ENCODE measurements at places on chromosomes 16 and 17.

GRCh38 chr16:72808754-72809153 is 239.2 kb downstream of the ZFHX3 start:
- DNase-seq, result no peak

DNA sequence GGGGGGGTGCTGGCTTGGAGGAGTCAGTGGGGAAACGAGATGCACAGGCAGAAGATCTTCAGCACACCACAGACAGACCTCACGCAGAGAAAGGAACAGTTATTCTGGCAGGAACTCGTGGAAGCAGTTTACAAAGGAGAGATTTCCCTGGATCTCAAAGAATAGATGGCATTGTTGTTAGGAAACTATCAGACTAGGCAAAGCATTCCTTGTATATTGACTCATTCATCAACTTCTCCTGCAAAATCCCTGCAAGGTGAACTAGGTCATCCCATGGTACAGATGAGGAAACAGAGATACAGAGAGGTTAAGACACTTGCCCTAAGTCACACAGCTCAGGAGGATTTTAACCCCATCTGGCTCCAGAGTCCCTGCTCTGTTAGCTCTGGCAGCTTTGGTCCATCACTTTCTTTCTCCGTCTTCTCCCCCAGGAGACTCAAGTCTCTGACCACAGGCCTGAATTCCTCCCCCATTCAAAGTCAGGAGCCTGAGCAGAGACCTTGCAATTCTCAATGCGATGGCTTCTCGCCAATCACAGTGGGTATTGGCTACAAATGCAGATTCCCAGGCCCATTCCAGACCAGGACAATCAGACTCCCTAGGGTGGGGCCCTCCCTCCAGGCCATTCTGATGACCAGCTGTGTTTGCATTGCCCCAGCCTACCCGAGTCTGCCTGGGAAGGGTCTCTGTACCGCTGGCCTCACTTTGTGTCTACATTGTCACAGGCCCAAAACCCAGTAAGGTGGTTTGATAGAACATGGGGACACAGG is 56.4 kb downstream of the LITAF start:
- DNase-seq, result no peak

- DNase-seq, result no peak
Measured at GRCh38 chr16:52074133-52074532, 472.8 kb downstream of the TOX3 start.

GRCh38 chr17:76094046-76094445 is 9.5 kb downstream of the EXOC7 start:
- no peak for DNase-seq

GRCh38 chr16:81645266-81645694 is 133.8 kb upstream of the PLCG2 start:
- DNase-seq, result no peak

GRCh38 chr16:58299757-58300349 is 5.0 kb upstream of the PRSS54 start:
- no peak for DNase-seq

DNA sequence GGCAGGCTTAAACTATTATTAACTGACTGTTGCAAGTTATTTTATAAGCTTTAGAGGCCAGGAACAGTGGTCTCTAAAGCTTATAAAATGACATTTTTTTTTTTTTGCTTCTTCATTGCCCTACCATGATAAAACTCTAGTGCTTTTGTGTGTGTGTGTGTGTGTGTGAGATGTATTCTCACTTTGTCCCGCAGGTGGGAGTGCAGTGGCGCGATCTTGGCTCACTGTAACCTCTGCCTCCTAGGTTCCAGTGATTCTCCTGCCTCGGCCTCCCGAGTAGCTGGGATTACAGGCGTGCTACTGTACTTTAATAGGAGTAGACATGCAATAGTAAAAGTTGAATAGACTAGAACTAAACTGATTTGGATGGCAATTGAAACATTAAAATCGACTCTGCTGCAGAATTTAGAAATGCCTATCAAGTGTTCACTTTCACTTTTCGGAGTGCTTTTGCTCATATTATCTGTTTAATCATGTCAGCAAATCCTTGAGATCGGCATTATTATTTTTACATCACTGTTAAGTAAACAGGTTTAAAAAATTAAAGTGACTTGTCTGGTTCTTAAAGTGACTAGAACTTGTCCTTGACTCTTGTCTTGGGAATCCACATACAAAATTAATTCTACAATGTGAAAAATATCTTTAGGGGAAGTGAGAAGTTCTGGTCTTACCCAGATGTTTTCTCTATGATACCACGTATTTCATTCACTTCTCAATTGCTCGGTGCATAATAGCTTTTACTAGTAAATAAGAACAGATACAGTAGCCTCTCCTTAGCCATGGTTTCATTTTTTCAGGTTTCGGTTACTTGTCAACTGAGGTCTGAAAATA is 8.4 kb upstream of the PCTP start:
- DNase-seq, result no peak

DNA sequence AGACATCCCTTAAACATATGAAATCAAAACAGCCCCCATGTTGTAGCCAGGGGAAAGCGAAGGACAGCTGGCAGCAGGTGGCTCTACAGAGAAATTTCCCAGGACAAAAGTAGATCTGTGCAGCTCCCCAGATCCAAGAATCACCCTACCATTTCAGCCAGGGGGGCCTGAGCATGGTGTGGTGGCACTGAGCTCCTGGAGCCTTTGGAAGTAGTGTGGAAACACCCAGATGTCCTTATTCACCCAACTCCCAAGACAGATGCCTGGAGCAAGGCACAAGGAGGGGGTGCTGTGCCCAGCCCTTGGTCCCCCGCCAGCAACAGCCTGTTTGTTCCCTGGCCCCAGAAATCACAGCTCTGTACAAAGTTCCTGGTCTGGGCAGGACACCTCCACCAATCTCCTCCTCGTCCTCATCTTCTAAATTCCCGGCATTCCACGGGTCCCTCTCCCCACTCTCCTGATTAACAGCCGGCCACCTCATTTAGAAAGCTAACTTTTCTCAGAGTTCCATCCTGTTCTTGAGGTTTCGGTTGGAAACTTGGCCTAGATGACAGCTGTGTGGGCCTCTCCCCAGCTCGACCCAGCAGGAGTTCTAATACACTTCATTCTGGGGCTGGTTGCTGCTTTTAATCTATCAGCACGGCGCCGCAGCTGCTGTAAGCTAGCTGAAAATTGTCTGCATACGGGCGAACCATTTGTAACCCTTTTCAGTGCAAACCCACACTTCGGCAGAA is 191.1 kb downstream of the C16orf78 start:
- no peak for DNase-seq

DNA sequence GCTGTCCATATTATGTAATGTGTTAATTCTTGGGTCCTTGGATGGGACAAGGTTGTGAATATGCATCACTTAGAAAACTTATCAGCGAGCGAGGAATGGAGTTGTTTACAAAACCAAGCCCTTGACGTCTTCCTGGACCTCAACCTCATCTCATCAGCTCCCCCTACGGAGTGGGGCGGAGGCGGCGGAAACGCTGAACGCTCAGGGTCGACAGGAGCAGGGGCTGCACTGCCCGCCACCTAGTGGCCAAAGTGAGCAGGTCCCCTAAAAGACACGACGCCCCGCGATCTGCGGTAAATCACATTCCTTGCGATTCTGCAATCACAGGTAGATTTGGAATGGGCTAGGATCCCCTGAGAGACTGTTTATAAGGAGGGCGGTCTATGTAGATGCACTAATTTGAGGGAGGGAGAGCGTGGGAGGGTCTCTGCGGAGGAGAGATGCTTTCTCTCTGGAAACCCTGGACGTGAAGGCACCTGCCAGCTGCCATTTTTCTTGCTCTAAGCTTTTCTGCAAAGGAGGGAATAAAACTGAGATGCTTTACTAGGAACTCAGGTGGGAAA is 5.4 kb upstream of the ICAM2 start:
- DNase-seq, result peak; percentile 90
